RPMI7951 (cell line): ENCODE measurements at places on chromosomes 5 and 9. TPM values are rescaled to one million over a fixed set of nuclear protein-coding genes. Genes with fewer than 3 reads are reported as not detected.
A peak's percentile ranks its signal among the peaks of the same experiment; 100 is the strongest.

GRCh38 chr9:116163293-116164055 is 9.9 kb downstream of the PAPPA start:
- DNase-seq = no peak

DNA sequence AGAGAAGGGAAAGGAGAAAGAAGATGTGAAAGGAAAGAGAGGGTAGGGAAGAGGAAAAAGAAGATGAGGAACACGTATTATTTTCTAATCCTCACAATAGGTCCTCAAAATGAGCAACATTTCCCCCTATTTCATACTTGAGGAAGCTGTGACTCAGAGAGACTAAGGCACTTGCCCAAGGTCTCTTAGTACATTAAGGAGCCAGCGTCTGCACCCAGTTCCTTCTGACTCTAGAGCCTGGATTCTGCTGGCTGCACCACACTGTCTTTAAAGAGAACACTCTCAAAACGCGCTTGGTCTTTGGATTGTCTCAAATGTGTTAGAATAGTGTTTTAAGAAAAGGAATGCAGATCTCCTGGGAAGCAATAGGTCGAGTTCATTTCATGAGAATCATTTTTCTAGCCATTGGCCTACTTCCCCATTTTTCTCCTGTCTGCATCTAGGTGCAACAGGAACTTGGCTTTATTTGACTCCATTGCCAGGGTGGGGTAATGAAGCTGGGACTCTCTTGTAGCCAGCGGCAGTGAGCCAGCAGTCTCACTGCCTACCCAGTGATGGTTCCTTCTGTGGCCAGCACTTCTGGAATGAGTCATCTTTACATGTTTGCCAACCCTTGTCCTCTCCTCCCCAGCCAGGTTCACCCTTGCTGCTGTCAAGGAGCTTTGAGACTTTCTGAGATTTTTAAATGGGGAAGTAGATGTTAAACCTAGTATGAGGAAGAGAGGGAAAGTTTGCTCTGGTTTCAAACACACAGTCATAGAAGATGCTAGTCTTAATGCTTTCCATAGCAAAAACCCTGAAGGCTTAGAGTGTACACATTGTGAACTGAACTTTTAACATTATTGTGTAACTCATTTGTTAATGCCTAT is 82.7 kb downstream of the DOCK8 start:
- no peak for DNase-seq

- DNase-seq = no peak
These were observed 4.5 kb downstream of the FCN1 start for GRCh38 chr9:134913041-134913712.

- DNase-seq = no peak
These were observed 15.2 kb upstream of the C5orf15 start for GRCh38 chr5:133983674-133984073.

- no peak for DNase-seq
These were observed 14.9 kb downstream of the DEPDC1B start for GRCh38 chr5:60685028-60685427.

DNA sequence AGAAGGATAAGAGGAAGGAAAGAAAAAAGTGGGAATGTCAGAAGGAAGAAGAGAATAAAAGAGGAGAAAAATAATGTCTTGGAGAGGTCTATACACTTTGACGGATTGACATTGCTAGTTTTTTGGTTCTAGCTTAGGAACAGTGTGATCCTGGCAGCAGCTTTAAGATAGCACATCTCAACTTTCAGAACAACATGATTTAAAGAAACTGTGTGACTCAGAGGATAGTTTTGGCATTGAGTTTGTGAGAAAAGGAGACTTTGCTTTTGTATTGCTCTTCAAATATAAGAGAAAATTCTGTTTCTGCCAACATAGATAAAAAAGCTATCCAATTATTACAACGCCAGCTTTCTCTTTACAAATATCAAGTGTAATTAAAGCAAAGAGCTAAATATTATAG is 260.7 kb upstream of the ARRDC3 start:
- no peak for DNase-seq

DNA sequence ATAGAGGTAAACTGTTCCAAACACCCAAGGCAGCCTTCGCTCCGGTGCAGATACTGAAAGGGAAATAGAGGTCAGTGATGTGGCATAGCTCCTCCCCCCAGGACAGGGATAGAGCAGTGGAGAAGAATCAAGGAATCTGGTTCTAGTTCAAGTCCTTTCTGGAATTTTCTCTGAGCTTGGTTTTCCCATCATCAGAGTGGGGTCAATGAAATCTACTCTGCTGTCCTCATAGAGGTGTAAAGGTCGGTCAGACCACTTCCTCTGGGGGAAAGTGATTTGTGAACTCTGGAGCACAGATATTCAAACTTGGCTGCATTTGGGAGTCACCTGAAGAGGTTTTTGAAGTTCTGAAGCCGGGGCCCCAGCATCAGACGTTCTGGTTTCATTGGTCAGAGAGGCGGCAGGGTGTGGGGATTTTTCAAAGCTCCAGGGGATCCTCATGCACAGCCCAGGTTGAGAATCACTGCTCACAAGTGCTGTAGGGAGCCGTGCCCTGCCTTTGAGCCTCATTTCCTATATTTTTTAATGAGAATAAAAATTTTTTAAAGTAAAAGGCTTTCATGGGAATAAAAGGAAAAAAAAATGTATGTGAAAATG is 105.7 kb upstream of the RAD23B start:
- DNase-seq = no peak

DNA sequence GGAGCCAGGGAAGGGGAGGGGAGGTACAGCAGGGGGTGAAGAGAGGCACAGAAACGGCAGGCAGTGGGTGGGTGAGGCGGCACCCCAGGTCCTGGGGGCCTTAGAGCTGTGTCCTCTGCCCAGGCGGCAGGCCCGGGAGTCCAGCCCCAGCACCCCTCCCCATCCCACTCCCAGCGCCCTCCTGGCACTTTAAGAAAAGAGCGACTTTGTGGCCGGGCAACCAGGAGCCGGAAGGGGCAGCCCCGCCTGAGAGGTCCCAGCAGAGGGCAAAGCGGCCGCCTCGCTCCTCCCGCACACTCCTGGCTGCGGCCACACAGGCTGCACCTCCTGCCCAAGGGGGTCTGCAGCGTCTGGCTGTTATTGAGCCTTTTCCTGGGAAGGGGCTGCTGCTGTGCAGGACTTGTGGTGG is 42.6 kb downstream of the NACC2 start:
- DNase-seq = peak; percentile 57

ENTREP1 gene
- 0.10 TPM in 1 of 2 replicates, not detected in the other for total RNA-seq

- DNase-seq = no peak
These were observed 58.8 kb downstream of the SNX30 start for GRCh38 chr9:112809351-112809848.

DNA sequence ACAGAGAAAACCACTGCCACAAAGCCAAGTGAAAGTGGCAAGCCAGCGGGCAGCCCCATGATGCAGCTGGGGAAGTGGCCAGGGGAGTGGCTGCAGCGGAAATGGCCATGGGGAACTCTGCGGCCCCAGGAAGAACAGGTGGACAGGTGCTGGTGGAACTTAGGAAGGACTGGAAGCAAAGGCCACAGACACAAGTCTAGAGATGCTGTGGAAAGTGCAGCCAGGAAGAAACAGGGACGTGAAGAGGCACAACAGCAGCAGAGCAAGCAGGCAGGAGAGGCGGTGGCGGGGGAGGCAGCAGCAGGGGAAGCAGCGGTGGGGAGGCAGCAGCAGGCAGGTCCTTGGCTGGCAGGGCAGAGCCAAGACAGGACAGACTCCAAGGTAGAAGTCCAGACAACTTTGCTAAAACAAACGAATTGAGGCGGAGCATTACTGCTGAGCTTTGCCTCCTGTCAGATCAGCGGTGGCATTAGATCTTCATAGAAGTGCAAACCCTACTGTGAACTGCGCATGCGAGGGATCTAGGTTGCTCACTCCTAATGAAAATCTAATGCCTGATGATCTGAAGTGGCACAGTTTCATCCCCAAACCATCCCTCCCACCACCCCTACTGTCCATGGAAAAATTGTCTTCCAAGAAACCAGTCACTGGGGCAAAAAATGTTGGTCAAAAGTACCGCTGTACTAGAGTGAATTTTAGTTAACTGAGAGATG is 11.8 kb downstream of the SURF6 start:
- no peak for DNase-seq

DNA sequence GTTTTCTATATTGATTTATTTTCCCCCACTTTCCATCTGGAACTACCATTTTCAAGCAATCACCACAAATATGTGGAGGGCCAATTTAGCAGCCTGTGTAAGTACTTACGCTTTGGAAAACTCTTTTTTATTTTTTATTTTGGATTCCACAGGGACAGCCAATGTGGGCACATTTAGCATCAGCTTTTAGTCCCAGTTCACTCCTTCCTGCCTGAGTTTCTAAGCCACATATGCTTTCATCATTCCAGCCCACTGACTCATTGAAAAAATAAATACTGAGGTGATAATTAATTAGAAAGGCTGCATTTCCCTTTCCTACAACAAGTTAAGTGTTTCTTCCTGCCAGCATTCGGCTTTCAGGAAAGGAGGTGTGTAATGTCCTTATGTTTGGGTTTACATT is 76.8 kb downstream of the TMEM167A start:
- DNase-seq = peak; percentile 21

GRCh38 chr9:78357165-78357873 is 60.4 kb downstream of the PSAT1 start:
- DNase-seq = no peak

CATSPER3 gene
- not detected in 2 replicates for total RNA-seq

GRCh38 chr9:77021291-77021894 is 1.9 kb downstream of the FOXB2 start:
- DNase-seq = no peak

GRCh38 chr5:9222054-9222976 is 323.6 kb downstream of the SEMA5A start:
- DNase-seq = no peak

DNA sequence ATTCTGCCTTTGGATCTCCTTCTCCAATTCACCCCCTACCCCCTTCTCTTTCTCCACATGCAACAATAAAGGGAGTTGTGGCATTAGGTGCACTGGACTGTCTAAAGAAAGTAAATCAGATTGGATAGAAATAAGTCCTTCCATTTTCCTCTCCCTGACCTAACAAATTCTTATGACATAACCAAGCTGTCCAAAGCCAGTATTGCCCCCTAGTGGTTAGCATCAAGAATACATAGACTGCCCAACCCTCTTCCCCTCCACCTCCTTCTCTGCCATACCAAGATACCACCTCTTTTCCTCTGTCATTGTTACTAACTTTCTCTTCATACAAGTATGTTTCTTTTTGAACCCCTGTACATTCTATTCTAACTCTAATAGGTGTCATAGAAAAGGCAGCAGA is 45.7 kb downstream of the PPARGC1B start:
- DNase-seq = no peak

GRCh38 chr9:95971815-95972214 is 96.3 kb downstream of the ERCC6L2 start:
- no peak for DNase-seq

GRCh38 chr5:139836469-139837208 is 41.0 kb downstream of the PSD2 start:
- DNase-seq = no peak

DNA sequence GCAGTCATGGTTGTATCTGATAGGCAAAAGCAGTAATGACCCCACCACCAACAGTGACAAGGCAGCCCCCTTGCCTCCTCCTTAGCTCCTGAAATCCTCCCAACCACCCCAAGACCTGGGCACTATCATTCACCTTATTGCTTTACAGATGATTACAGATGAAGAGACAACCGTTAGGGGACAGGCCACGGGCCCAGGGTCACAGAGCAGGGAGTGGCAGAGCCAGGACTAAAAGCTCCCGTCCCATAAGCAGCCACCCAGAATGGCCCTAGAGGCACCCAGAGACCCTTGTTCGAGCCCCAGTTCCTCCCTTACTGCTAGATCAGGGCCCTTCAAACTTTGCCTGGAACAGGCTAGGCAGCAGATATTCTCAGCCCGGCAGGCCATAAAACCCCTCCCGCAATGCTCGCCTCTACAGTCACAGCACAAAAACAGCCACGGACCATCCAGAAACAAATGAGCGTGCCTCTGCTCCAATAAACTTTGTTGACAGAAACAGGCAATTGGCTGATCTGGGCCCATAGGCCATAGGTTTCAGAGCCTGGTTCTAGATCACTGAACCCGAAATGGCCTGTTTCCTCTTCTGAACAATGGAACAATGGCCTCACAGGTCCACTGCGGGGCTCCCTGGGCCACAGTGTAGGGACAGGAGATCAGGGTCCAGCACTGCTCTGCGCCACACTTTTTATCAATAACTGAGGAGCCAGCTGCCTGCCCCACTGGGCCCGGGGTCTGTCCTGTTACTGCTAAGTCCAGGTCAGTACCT is 67.0 kb downstream of the LRSAM1 start:
- no peak for DNase-seq

DNA sequence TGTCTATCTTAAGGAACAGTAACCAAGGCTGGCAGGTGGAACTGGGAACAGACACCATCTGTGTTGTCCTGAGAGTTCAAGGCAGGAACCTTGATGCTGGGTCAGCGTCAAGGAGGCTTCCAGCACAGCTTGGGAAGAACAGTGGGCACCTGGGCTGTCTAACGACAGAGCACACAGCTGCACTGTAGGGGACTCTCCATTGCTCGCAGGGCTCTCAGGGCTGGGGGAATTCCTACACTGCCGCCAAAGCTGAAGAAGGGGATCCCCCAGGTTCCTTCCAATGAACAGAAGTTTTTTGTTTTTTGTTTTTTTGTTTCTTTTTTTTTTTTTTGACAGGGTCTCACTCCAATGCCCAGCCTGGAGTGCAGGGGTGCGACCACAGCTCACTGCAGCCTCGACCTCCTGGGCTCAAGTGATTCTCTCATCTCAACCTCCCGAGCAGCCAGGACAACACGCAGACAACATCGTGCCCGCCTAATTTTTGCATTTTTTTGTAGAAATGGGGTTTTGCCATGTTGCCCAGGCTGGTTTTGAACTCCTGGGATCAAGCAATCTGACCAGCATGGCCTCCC is 81.9 kb downstream of the PTPN3 start:
- no peak for DNase-seq

OLFML2A gene
- total RNA-seq = 31.2 and 43.6 TPM in 2 replicates

EGFLAM gene
- 0.12 and 1.3 TPM in 2 replicates for total RNA-seq

IFNK gene
- total RNA-seq = not detected in 2 replicates

GRCh38 chr5:141704782-141705297 is 22.8 kb upstream of the ARAP3 start:
- no peak for DNase-seq

TMEM252 gene
- not detected in 2 replicates for total RNA-seq

DNA sequence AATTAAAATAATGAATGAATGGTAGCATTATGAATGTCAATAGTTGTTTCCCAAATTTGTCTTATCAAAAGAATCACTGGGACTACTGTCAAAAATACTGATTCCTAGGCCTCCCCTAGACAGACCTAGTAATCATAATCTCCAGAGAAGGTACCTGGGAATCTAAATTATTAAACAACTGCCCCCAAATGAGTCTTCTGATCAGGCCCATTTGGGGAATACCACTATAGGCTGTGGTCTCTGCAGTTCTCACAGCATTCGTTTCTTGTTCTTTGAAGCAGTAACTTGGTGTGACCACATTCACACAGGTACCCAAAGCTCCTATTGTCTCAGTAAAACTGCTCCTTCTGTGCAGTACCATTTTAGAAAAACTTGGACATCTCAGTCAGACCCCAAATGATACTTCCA is 230.9 kb downstream of the PIK3R1 start:
- DNase-seq = no peak

GRCh38 chr5:178590141-178590923 is at the start of gene COL23A1:
Gene COL23A1, minus strand, starts transcription at chr5:178590393.
- peak; percentile 9 for DNase-seq

- no peak for DNase-seq
These were observed 20.6 kb downstream of the UGCG start for GRCh38 chr9:111917201-111917600.

CDH9 gene
- total RNA-seq = not detected in 2 replicates

GRCh38 chr9:132207839-132208615 is 46.2 kb downstream of the NTNG2 start:
- no peak for DNase-seq

LIX1 gene
- not detected in 2 replicates for total RNA-seq

HABP4 gene
- 8.8 and 9.4 TPM in 2 replicates for total RNA-seq
